ENCODE measurements at places on chromosomes 4 and X.

DNA sequence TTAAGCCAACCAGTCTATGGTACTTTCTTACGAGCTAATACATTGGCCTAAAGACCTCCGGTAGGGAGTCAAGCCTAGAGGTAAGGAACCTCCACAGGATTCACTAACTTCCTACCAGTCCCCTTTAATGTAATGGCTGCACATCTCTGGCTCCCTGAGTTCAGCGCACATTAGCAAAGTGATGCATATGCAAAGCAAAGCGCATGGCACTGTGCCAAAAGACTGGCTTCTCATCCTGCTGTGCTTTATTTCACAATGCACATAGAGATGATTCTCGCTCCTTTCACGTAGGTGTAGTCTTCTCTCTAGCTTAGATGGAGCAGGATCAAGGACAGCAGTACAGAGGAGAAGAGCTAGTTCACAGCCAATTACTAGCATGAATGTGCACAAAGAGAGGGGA, 14.6 kb upstream of the CLTRN start:
- peak; percentile 15 for DNase-seq

- DNase-seq: no peak
These were observed 224.4 kb upstream of the PCDH7 start for GRCh38 chr4:30495651-30496310.

GRCh38 chr4:26331380-26331950, 10.7 kb downstream of the RBPJ start:
- no peak for DNase-seq

DNA sequence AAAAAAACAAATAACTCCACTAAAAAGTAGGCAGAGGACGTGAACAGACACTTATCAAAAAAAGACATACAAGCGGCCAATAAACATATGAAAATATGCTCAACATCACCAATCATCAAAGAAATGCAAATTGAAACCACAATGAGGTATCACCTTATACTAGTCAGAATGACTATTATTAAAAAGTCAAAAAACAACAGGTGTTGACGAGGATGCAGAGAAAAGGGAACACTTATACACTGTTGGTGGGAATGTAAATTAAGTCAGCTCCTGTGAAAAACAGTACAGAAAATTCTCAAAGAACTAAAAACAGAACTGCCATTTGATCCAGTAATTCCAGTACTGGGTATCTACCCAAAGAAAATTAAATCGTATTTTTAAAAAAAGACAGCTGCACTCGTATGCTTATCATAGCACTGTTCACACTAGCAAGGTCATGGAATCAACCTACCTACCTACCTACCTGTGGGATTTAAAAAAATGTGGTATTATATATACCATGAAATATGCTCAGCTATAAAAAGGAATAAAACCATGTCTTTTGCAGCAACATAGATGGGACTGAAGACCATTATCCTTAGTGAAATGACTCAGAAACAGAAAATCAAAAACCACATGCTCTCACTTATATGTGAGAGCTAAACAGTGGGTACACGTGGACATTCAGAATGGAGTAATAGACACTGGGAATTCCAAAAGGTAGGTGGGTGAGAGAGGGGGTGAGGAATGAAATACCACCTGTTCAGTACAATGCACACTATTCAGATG, 24.8 kb upstream of the PTPN13 start:
- DNase-seq: no peak

DNA sequence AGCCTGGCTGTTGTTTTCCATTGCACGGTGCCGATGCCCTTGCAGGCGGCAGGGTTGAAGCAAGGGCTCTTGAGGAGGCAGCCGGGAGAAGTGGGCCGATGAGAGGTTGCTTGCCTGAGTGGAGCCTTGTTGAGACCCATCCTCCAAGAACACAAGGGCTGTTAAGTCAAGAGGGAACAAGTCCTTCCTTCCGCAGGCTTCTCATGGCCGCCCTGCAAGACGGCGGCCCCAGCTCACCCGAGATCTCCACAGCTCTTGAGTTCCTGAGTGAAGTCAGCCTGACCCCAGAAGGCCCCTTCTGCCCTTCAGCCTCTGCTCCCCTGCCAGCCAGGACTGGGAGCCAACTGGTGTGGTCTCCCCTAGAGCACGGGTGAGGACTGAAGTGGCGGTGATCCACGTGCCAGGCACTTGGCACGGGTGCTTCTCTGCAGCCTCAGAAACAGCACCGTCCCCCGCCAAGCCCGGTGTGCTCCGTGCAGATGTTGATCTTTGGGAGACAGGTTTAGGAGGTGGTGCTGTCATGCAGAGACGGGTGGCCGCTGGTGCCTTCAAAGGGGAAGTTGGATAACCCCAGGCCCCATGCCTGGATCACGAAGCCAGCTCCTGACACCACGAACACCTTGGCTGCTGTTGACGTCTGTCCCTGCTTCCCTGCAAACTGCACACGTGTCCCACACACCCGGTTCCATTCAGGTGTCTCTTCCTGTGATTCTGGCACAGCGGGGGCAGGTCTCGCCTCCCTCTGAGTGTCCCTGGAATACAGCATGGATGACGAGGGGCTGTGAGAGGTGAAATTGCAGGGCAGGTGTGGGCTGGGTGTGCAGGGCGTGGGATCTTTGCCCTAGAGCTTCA, 164.4 kb upstream of the PSAPL1 start:
- no peak for DNase-seq

- DNase-seq: peak; percentile 55
These were observed 180.4 kb downstream of the AFAP1 start for GRCh38 chr4:7759216-7759615.

DNA sequence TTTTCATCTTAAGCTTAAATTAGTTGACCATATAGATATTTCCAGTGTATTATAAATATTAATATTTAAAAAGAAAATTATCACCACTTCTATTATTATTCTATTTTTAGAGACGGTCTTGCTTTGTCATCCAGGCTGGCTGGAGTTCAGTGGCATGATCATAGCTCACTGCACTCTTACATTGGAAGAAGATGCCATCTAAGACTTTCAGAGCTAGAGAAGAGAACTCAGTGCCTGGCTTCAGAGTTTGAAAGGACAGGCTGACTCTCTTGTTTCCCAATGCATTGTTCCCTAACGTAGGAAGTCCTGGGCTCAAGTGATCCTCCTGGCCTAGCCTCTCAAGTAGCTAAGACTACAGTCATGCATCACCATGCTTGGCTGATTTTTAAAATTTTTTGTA, 75.9 kb downstream of the FIP1L1 start:
- DNase-seq: no peak

- no peak for DNase-seq
These were observed 27.8 kb upstream of the TMEM164 start for GRCh38 chrX:109974906-109975655.

DNA sequence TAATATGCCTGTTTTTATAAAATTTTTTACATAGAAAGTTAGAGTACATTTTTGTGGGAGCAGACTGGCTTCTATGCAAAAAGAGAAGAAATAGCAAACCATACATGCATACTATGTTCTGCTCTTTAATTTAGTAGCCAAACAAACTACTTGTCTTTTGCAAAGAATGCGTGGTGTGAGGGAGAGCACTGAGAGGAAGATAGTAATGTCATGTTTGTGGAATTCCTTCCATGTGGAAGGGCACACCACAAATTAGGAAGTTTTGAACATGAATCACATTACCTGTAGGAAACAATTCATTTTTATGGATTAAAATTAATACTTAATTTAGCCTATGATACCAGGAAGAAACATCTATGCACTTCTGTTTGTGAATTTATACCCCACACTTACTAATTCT, 1529.1 kb upstream of the ADGRL3 start:
- no peak for DNase-seq

GRCh38 chr4:183504930-183505610, at the start of gene ING2:
ING2 (plus strand) TSS chr4:183505058; CDS start chr4:183505196, 138 bp downstream.
- no peak for DNase-seq

- no peak for DNase-seq
These were observed 21.0 kb upstream of the UGT2B7 start for GRCh38 chr4:69075061-69075792.
